ENCODE measurements at places on chromosomes 4 and X.

GRCh38 chrX:74536152-74536831 is 78.1 kb downstream of the RLIM start:
- peak; percentile 80 for DNase-seq

DNA sequence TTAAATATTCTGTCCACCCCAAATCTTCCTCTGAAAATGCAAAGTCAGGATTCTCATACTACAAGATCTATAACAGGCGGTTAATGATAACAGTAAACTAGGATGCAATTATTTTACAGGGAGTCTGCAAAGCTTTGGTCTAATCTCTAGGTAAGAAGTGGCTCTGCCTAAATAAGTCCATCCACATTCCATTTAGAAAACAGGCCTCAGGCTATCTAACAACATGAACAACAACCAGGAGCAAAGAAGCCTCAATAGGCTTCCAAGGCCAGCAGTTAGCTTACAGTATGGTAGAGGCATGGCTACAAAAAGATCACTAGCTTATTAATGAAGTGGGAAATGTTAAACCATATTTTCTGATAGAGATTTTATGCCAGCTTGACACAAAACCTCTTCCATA is 6.4 kb downstream of the MAB21L2 start:
- no peak for DNase-seq

GRCh38 chrX:2677764-2678163 is 13.3 kb upstream of the CD99 start:
- DNase-seq, result peak; percentile 70

DNA sequence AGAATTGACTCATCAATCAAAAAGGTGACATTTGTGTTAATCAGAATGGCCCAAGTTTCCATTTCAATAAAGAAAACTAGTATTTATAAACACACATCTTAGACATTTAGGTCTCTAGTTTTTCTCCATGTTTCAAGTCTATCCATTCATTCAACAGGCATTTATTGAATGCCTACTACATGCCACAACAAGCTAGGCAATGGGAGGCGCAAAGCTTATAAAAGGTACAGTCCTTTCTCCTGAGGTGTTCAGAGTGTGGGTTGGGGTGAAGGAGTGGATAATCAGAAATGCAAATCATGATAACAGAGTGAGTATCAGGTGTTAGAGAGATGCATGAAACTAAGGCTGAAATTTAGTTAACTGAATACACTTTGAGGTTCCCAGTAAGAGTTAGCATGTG is 78.0 kb downstream of the HCCS start:
- DNase-seq, result no peak

- DNase-seq, result no peak
These were observed 82.9 kb downstream of the LAS1L start for GRCh38 chrX:65451663-65452062.

DNA sequence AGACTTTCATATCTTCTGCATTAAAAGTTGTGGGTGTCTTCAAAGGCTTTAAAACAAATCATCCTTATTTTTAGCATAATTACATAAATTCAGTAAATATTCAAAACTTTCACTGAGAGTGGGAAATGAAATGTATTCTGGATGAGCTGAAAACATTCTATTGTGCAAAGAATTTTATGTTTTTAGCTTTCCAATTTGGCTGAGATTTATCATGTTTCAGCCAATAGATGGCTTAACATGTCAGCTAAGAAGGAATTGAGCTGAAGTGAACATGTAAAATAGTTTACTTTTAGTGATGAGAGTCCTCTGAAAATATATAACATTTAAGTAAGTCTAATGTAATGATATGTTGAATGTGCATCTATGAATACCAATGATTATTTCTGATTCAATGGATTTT is 213.5 kb upstream of the GIMD1 start:
- DNase-seq, result no peak

- DNase-seq, result no peak
These were observed 15.1 kb downstream of the PALLD start for GRCh38 chr4:168511780-168512489.

- DNase-seq, result peak; percentile 28
These were observed 89.0 kb upstream of the LIMCH1 start for GRCh38 chr4:41448934-41449333.

DNA sequence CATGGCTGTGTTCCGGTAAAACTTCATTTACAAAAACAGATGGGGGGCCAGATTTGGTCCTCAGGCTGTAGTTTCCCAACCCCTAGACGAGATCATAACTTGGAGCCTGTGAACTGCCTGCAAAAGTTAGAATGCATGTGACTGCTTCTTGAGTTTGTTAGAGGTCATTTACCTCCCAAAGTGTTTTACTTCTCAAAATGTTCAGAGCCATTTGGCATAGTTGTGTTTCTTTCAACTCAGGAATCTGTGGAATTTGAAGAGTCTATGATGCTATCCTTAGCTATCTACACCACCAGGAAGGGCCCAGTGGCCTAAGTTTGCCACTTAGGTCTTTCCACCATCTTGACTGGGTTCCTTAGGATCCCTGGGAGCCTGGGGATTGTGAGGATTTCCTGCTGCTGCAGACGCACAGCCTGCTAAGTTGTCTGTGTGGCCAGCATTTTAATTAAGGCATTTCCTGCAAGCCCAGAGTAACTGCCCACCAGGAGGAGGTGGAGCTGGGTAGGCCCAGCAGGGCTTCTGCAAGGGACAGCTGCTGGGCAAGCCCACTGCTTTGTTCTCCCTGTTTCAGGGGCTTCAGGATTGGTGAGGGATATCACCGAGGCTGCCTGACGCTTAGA is 53.1 kb downstream of the CCNI start:
- DNase-seq, result no peak

GRCh38 chr4:8615921-8616787 is 23.6 kb downstream of the CPZ start:
- DNase-seq, result no peak

DNA sequence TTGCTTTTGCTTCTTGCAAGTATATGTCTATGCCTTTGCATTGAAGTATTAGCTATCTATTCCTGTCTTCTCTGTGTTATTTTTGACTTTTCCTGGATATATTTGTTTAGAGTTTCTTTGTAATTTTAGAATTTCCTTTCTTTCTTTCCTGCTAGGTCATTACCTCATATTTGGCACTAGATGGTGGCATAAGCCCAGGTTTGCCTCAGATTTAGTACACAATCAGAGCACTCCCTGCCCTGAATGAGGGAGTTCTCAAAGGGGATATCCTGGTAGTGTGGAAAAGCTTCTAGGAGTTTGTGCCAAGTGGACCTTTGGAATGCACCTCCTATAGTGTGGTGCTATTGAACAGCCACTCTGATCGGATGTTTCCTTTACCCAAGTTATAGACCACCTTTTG is 181.6 kb downstream of the UGT8 start:
- DNase-seq, result no peak

DNA sequence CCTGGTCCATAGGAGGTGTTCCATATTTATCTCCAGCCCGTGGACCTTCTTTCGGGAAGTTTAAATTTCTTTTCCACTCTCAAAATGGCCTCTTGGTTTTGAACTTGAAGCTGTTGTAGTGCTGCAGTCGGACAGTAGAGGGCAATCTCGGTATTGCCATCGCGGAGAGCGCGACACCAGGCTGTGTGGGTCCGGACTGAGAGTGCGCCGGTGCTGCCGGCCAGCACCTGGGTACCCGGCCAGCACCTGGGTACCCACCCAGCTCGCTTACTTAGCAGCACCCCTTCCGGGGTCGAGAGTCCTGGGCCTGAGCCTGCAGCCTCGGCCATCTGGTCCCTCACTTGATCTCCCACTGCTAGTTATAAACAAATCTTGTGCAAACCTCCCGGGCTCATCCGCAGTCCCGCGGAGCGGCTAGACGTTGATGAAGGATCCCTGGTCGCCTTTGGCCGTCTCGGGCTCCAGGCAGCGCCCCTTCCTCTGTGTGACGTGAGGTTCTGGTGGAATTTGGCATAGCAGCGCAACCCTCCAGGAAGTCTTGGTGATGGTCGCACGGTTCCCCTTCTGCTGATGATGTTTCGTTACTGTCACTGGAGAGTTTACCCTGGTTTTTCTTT is 18.0 kb downstream of the FAM9A start:
- no peak for DNase-seq

GRCh38 chrX:134712272-134712671 is 54.0 kb upstream of the PLAC1 start:
- no peak for DNase-seq

DNA sequence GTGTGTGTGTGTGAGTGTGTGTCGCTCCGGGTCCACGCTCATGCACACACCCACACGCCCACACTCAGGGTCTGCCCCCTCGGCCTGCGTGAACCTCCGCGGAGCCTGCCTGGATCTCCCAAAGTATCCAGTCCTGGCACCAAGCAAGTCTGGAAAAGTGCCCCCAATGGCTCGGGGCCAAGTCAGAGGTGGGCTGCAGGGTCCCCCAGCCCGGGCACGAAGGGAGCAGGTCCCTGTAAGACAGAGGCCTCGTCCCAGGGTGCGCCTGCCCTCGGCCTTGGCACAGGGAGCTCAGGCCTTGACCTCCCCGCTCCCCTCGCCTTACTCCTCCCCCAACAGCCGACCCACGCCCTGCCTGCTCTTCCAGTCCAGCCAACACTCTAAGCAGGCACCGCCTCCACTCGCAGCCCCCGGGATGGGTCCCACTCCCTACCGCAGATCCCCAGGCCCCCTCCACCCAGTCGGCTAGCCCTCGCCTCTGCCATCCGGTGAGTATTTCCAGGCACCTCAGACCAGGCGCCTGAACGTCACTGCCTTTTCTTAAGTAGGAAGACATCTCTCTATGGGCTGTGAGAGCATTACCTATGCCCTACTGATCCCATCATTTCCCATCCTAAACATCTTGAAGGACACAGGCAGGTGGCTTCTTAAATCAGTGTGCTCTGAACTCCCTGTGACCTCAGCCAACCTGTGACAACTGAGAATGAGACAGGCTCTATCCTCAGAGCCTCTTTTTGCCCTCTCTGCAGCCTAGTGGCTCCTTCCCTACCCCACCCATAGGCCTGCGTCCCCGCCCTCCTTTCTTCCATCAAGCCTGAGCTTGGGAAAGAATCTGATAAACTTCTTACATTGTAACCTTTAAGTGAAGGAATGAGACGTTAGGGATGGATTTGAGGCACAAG is 704 bp downstream of the FAM114A1 start:
- DNase-seq, result peak; percentile 77

- no peak for DNase-seq
These were observed 859.5 kb downstream of the STIM2 start for GRCh38 chr4:27720010-27720766.

DNA sequence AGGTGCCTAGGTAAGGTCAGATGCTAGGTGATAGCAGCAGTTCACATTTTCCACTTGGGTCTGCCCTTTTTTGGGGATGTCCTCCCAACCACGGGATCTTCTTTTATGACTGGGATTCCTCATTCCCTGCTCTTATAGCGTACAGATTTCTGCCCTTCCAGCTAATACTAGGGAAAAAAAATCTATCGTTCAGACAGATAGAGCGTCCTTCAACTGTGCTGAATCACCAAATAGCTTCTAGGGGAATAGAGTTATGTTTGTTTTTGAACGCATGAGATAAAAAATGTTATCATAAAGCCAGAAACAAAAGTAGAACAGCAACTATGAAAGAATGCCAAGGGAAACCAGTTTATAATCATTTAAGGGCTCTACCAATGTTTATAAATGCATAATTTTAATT is 13.0 kb downstream of the RAP2C start:
- DNase-seq, result no peak

DNA sequence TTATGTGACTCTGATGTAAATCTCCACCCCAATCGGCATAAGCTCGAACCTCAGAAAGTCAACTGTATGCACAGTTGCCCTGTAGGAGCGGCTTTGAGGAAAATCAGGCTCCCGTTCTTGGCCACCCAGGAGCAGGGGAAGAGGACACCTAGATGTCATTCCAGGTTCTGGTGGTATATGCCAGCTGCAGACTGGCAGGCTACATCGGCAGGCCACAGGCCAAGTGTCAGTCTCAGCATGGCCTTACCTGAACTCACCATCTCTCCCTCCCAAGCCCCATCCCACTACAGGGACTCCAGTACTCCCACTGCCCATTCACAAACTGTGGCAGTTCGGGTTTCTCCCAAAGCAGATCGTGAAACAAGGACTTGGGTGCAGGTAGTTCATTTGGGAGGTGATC is 428.1 kb downstream of the BCOR start:
- no peak for DNase-seq

- no peak for DNase-seq
These were observed 1.0 kb downstream of the NHSL2 start for GRCh38 chrX:71911731-71912050.

DNA sequence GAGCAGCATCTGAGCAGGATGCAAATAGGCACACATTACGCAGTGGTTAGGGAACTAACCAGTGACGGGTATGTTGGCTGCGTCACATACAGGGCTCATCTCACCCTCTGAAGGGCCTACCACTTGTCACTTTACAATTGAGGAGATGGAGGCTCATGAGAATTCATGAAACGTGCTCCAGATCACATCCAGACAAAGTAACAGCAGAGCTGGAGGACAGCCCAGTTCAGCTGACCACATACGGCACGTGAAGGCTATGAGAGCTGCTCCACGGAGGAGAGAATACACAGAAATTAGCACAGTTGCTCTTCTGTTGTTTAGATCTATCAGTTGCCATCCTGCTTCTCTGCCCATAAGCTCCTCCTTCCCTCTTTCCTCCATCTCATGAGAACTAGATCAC is 78.4 kb downstream of the FAM9B start:
- DNase-seq, result no peak

DNA sequence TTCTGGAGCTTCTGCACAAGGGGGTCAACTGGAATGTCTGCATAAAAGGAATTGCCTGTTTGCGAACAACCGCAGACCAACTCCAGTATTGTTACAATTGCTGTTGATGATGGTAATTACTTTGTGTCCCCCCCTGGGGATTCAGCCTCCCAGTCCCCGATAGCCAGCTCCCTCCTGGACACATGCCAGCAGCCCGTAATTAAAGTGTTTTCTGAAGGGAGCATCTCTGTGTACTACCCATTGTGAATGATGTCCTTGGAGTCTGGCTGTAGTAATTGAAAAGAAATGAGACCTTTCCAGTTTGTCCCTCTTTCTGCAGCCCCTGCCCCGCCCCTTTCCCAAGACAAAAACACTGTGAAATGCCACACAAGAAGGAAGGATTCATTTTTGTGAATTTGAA is 377.1 kb upstream of the LCORL start:
- no peak for DNase-seq

GRCh38 chr4:25011135-25011866 is 19.4 kb downstream of the LGI2 start:
- DNase-seq, result no peak

DNA sequence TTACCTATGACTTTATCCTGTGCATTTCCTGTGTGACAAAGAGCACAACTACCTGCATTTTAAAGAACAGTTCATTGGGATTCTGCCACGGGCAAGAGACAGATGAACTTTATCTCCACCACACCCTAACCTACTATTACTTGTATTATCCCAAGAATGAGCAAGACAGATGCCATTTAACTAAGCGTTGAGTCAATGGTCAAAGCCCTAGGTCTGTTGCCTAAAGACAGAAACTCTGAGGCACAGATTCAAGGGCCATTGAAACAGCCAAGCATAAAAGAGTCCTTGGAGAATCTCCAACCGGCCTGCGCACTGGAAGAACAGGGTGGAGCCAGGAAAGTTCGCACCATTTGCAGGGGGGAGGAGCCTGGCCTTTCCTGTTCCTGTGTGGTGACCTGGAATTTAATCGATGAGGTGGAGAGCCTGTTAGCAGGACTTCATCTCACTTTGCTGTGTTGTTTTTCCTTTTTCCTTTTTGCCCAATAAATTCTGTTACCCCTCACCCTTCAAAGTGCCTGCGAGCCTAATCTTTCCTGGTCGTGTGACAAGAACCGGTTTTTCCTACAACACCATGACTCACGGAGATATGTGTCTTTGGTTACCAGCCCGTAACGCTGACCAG is 146.4 kb upstream of the DIAPH2 start:
- no peak for DNase-seq

GRCh38 chr4:118367872-118368271 is 15.1 kb upstream of the PRSS12 start:
- DNase-seq, result no peak

Measured in tibial artery (tissue), 4 donors.